ENCODE measurements at places on chromosomes 16 and 17.

DNA sequence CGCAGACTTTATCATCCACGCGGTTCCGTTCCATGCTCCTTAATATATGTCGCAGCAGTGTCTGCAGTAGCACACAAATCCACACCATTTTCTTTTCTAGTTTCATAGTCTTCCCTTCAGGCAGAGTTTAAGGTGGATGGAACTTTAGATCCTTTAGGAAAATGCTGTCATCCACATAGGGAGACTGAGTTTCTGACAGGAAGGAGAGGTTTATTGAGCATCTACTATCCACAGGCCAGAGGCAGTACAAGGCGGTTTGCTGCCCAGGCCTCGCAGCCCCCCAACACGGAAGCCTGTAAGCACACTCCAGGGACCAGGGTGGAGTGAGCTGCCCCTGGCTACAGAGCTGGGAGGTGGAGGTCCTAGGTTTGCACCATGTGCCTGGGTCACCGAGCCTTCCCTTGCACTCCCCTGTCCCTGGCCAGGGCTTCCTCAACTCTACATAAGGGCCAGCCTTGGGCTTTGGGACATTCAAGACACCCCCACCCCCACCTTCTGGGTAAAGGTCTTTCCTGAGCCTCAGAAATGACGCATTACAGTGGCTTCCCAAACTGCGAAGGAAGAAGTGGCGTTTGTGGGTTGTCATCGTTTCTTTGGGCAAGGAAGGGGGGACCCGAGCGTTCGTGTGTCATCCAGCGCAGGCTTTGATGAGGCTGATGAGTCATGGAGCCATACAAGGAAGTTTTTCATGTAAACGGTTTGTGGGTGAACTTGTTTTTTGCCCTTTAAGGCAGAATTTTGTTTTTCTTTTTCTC is 146.5 kb upstream of the PLCG2 start:
- DNase-seq = no peak

DNA sequence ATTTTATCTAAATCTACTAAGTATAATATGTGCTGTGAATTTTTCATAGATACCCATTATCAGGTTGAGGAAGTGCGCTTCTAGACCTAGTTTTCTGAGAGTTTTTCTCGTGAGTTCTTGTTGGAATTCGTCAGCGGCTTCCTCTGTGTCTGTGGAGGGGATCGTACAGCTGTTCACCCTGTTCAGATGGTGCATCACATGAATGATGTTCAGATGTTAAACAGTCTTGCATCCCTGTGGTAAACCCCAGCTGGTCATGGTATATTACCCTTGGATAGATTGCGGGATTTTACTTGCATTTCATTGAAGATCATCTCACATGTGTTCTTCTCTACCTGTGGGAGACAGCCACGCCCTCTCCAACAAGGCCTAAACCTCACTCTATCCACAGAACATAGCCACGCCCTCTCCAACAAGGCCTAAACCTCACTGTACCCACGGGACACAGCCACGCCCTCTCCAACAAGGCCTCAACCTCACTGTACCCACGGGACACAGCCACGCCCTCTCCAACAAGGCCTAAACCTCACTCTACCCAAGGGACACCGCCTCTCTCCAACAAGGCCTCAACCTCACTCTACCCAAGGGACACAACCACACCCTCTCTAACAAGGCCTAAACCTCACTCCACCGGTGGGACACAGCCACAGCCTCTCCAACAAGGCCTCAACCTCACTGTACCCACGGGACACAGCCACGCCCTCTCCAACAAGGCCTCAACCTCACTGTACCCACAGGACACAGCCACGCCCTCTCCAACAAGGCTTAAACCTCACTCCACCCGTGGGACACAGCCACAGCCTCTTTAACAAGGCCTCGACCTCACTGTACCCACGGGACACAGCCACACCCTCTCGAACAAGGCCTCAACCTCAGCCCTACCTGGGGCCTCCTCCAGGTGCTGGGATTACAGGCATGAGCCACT is 180.2 kb upstream of the CHMP6 start:
- DNase-seq = no peak

- DNase-seq = no peak
These were observed 1.2 kb downstream of the CPD start for GRCh38 chr17:30379903-30380381.

- DNase-seq = no peak
These were observed 338.0 kb downstream of the WWOX start for GRCh38 chr16:78437352-78437968.

DNA sequence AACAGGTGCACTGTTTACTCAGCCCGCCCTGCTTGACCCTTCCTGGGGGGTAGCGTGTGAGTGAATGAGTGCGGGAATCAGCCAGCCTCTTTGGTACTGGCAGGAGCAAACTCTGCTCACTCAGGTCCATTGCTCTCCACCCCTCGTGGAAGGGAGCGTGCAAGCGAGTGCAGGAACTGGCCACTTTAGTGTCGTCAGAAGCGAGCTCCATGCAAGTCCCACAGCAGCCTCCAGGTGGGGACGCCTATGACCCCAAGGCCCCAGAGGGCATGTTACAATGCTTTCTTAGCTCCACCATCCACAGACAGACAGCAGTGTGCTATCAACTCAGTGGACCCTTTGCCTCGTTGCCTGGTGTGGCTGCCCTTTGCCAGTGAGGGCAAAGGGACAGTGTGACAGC is 1025.1 kb upstream of the CDH8 start:
- DNase-seq = no peak

DNA sequence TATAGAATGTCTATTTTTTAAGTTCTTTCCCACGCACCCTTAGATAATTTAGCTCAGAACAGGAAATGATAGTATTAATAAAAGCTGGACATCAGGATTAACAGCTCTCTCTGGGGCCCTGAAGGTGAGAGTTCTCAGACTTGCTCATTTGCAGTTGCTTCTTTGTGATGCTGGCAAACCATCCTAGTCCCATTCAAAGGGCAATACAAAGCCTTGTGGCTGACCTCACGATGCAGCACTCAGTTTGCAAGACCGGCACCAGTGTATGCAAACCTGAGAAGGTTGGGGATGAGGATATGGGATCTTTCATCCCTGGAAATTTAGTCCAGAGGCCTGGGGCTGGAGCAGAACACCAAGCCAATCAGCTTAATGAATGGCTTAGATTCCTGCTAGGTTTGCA is 29.3 kb downstream of the STH start:
- DNase-seq = no peak

- DNase-seq = no peak
These were observed 1185.9 kb upstream of the GOT2 start for GRCh38 chr16:59920054-59920453.

- peak; percentile 64 for DNase-seq
These were observed 27.7 kb upstream of the CLEC18B start for GRCh38 chr16:74448990-74449389.

DNA sequence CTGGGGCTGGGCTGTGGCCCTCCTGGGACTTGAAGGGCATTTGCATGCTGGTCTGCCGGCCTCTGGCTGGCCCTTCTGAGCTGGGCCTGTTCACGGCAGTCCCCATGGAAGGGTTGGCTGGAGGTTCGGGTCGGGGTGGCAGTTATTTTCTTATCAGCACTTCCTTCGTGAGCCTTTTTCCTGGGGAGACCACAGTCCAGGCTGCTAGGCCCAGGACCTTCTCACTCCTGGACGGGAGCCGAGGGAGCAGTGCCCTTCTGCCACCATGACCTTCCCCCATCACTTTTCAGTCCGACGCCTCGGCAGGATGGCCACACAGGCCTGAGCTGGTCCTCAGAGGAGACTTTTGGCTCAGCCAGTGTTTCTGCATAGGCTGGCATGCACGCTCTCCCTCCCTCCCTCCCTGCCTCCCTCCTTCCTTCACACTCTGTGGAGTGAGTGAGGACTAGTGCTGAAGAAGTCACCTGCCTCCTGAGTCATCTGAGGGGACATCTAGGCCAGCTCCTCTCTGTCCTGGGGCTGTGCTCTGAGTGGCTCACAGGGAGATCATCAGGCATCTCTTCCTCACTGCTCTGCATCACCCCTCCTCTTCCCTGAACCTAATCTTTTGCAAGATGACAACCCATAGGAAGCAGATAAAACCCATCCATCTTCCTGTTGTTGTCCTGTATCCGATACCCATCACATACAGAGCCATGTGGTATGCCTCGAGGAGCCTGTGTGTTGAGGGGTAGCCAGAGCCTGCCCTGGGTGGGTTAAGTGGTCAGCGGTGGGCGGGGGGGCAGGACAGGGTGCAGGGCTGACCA is 109.7 kb downstream of the RAP1GAP2 start:
- DNase-seq = no peak

DNA sequence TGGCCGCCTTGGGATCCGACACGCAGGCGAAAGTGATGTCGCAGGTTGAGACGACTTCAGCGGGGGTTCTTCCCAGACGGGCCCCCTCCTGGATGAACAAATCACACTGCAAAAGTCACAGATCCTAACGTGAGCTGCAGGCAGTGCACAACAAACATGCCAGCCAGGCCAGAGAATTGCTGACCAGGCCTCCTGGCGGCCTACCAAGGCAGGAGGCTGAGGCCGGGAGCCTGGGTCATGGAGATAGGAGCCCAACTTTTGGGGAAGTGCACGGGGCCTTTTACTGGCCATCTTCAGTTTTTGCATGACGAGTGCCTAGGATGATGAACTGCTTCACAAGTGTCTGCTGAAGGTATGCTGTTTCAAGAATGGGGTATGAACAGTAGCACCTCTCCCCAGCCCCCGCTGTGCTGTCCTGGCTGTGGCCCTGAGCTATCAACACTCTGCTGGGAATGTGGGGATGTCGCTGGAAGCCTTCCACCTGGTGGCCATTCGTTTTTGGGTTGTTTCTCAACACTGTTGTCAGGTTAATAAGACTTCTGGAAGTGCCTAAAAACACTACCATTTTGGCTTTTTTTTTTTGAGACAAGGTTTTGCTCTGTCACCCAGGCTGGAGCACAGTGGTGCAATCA is 12.2 kb upstream of the ROGDI start:
- no peak for DNase-seq

DNA sequence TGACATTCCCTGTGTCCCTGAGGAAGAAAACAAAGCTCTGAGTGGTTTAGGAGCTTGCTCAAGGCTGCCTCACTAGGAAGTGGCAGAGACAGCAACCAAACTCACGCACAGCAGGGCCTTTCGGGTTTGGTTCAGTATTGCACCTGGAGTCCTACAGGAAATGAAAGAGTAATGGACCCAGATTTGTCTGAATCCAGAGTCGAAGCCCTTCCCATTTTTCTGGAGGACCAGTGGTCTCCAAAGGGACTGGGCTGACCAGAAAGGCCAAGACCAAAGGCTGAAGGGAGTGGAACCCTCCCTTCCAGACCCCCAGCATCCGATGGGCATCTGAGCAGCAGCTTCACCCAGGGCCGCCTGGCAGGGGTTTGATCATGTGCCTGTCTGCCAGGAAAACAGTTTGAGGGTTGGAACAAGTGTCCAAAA is 85.5 kb upstream of the RPL38 start:
- DNase-seq = no peak

- DNase-seq = peak; percentile 70
These were observed 17.1 kb downstream of the LIG3 start for GRCh38 chr17:34997355-34997862.

- no peak for DNase-seq
These were observed 34.4 kb downstream of the CDRT4 start for GRCh38 chr17:15432807-15433611.

DNA sequence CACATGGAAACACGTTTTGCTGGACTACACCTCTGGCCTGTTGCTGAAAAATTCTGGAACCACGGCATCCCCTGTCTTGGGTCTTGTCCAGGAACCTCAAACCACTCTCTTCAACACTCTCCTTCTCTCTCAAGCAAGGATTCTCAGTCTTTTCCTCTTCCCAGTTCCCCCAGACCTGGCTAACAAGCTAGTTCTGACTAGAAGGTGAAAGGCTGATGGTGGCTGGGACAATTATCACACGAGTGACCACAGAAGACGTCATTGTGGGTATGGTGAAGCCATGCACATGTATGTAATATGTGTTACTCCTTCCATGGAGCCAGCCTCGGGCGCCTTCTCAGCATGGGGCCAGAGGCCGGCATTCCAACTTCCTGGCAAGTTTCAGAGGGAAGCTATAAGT is 123.0 kb downstream of the CDYL2 start:
- no peak for DNase-seq

- no peak for DNase-seq
These were observed 75.6 kb upstream of the LGALS9 start for GRCh38 chr17:27555339-27555738.

GRCh38 chr16:28983644-28984043 is 1.2 kb upstream of the LAT start:
- DNase-seq = no peak

- no peak for DNase-seq
These were observed 67.8 kb upstream of the MMP2 start for GRCh38 chr16:55411231-55411630.

DNA sequence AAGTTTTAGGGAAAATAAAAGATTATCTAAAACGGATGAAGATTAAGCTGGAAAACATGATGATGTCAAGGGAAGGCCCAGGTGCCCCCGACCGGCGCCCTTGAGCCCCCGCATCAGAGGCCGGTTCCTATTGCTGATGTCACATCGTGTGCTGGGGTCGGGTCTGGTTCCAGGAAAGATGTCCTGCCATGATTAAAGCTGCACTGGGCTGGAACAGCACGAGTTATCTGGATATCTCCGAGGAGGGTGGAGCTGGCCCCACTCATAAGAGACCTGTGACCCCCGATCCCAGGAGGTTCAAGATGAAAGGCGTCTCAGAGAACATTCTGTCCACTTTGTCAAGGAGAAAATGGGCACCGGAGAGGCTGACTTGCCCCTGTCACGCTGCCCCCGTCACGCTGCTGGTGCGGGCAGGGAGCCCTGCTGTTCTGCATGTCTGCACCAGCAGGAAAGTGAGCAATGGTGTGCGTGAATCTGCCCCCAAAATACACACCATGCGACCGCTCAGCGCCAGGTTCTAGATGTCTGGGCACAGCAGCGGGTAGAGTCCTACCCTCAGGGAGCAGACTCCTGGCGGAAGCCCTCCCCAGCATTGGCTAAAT is 53.0 kb downstream of the ENGASE start:
- no peak for DNase-seq

- no peak for DNase-seq
These were observed 10.3 kb downstream of the MINK1 start for GRCh38 chr17:4843321-4844000.

DNA sequence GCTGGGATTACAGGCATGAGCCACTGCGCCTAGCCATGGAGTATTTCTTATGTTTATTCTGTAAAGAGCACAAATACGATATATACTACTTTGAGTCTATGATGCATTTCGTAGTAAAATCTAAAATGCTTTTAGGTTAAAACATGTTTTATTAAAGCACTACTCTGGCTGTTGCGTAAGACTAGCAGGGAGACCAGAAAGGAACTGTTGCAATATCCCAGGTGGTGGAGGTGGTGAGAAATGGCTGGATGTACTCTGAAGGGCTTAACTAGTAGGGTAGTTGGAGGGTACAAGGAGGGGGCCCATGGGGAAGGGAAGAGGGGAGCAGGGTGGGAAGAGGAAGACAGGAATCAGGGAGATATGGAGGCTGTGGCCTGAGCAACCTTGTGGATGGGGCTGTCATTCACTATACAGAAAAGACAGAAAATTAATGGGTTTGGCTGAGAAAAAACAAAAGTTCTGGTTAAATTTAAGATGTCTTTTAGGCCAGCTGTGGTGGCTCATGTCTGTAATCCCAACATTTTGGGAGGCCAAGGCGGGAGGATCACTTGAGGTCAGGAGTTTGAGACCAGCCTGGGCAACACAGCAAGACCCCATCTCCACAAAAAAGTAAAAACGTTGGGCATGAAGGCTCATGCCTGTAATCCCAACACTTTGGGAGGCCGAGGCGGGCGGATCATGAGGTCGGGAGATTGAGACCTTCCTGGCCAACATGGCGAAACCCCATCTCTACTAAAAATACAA is 35.8 kb downstream of the ST3GAL2 start:
- no peak for DNase-seq

Measured in fibroblast of skin of left biceps (primary cell).